ENCODE measurements at places on chromosomes 5 and 9. TPM values are rescaled to one million over a fixed set of nuclear protein-coding genes. Genes with fewer than 3 reads are reported as not detected.

GRCh38 chr9:122835313-122835731 lies 6.9 kb upstream of the PDCL start:
- DNase-seq, result no peak

DNA sequence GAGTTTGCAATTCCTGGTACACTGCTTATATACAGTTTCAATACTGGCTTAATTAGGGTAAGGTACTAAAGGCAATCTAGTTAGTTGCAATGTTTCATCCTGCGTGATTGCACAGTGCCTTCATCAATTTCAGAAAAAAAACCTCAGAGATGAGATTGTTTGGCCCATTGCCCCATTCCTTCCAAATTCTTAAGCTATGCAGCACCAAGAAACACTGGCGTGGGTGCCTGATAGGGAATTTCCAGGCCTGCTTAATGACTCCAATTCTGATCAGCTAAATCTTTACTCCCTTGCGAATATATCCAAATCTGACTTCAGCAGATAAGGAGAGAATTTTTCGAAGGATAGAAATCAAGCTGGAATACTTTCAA lies 35.9 kb upstream of the GAS1 start:
- no peak for DNase-seq

GRCh38 chr9:18516965-18517364 lies 43.0 kb downstream of the ADAMTSL1 start:
- no peak for DNase-seq

DNA sequence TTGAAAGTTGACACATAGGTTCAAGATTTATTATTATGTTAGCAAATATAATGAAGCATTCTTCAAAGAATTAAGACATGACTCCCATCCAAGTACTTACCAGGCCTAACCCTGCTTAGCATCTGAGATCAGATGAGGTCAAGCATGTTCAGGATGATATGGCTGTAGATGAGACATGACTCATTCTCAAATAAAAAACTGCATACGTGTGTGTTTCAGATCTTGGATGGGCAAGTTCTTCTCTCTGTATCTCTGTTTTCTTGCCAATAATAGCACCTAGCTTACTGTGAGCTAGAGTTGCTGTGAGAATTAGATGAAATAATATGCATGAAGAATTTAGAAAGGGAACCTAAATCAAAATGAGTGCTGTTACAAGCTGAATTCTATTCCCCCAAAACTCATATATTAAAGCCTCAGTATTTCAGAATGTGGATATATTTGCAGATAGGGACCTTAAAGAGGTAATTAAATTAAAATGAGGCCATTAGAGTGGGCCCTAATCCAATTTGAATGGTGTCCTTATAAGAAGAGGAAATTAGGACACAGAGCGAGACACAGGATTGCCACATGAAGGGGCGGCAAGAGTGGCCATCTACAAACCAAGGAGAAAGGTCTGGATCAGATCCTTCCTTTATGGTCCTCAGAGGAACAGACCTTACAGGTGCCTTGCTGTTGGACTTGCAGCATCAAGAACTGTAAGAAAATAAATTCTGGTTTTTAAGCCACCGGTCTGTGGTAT lies 146.2 kb downstream of the MARCHF11 start:
- no peak for DNase-seq

TXNDC8 gene
- total RNA-seq, result not detected
